WTC11 (cell line): ENCODE measurements at places on chromosomes 3 and 15.

GRCh38 chr15:89107984-89108383 is 19.7 kb downstream of the ABHD2 start:
- H3K4me1 ChIP-seq: peaks cover 57% of the 10 kb centered on the region
- DNase-seq: no peak
- no peaks in the 10 kb centered on the region for H3K27me3 ChIP-seq
- no peaks in the 10 kb centered on the region for H3K36me3 ChIP-seq

GRCh38 chr3:90136456-90137191 is 1029.2 kb downstream of the EPHA3 start:
- H3K4me1 ChIP-seq: peaks cover 3% of the 10 kb centered on the region; the same call in 1 of the 2 replicates
- no peaks in the 10 kb centered on the region for H3K27me3 ChIP-seq
- no peak overlapping the region for H3K27ac ChIP-seq
- no peak overlapping the region for H3K4me3 ChIP-seq

DNA sequence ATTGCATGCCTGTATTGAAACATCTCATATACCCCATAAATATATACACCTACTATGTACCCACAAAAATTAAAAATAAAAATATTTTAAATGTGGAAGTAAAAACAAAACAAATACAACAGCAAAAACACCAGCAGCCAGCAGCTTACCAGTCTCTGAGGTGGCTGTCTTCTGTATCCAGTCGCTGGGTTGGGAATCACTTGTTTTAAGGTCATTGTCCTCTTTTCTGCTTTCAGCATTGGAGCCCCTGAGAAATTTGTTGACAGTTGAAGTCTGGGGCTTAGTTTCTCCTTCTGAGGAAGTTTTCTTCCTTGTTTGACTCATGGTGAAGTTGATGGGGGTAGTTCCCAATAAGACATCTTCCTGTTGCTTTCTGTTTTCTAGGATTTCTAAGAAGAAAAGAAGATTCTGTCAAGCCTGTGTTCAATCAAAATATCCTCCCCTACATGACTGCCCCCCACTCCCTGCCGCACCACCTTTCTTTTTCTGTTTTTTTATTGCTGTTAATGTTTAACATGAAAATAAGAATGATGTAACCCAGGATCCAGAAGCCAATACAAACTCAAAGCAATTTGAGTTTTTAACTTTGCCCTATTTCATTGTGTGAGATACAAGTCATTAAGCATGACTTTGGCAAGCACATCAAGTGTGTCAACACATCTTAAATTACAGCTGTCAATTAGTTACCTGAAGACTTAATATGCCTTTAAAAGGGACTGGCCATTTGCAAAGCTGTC is at the start of gene LRRC31:
Gene LRRC31, minus strand, starts transcription at position 452 of the 737 bp plus-strand sequence. Its CDS starts 128 bp downstream, at position 324.
- H3K36me3 ChIP-seq: no peaks in the 10 kb centered on the region
- H3K4me1 ChIP-seq: peaks cover 12% of the 10 kb centered on the region
- no peaks in the 10 kb centered on the region for H3K27me3 ChIP-seq
- H3K27ac ChIP-seq: no peak within 1 kb of the TSS
- no peak within 1 kb of the TSS for H3K4me3 ChIP-seq

GRCh38 chr15:71333136-71333700 is 217.9 kb downstream of the THSD4 start:
- H3K27me3 ChIP-seq: no peaks in the 10 kb centered on the region
- H3K36me3 ChIP-seq: no peaks in the 10 kb centered on the region
- H3K4me1 ChIP-seq: peaks cover 46% of the 10 kb centered on the region

DNA sequence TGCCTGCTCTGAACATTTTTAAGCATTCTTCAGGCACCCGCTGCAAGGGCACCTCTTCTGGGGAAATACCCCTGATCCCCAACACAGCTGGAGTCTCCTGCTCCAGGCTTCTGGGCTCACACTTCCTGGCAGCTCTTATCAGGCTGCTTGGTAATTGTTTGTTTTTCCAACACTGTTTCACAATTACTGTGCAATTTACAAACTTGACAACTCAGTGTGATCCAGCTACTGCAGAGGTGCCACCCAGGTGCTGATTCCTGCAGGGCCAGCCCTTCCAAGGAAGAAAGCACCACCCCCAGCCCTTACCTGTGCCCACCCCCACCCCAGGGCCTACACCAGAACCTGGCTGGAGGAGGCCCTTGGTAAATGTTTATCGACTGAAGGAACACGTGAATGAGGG is 66.5 kb downstream of the MAGEF1 start:
- peaks cover 4% of the 10 kb centered on the region for H3K27me3 ChIP-seq
- peaks cover 32% of the 10 kb centered on the region for H3K4me1 ChIP-seq
- DNase-seq: no peak
- no peak overlapping the region for H3K27ac ChIP-seq
- H3K36me3 ChIP-seq: no peaks in the 10 kb centered on the region
- no peak overlapping the region for H3K4me3 ChIP-seq

DNA sequence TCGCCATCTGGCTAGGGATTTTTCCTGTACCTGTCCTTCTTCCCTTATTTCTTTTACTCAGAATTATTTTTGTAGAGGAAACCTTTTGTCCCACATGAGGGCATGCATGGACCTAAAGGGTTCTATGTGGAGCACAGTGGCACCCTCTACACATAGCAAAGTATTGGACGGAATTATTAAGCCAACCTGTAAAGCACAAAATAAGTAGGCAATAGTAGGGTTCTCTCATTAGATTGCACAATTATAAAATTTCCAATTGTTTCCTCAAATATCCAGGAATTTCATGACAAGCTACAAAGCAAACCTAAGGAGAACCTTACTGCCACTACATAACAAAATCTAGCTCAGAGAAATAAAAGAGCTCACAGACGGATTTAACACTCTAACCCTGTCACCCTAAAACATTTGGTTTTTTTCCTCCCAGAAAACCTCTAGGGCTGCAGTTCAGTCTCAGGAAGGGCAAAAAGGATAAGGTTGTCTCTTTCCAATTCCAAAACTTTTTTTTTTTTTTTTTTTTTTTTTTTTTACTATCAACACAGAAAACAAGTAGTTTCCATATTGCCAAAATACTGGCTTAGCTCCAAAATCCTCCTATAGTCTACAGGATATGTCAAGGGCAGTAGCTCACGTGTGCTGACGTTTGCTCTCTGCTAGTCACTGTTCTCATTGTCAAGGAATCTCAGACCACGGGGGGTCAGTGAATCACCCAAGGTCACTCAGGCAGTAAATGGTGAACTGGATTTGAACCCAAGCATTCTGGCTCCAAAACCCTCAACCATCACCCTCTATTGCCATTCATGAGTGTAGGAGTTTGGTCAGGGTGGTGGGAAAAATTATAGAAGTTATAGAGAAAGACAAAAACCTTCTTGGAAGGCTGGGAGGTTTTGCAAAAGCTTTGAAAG is 52.3 kb downstream of the NCEH1 start:
- H3K4me3 ChIP-seq: no peak overlapping the region
- DNase-seq: peak; percentile 17
- 0 out of 2 replicates have a peak overlapping the region, but pooled peaks have one; percentile 28 for H3K27ac ChIP-seq

- no peaks in the 10 kb centered on the region for H3K36me3 ChIP-seq
- H3K4me3 ChIP-seq: no peak overlapping the region
- DNase-seq: no peak
- H3K27ac ChIP-seq: no peak overlapping the region
- peaks cover 43% of the 10 kb centered on the region for H3K4me1 ChIP-seq
Measured at GRCh38 chr3:194384156-194384555, 14.6 kb upstream of the LRRC15 start.

- no peaks in the 10 kb centered on the region for H3K36me3 ChIP-seq
- no peak for DNase-seq
- no peak overlapping the region for H3K27ac ChIP-seq
- peaks cover 44% of the 10 kb centered on the region for H3K4me1 ChIP-seq
- H3K4me3 ChIP-seq: no peak overlapping the region
- no peaks in the 10 kb centered on the region; the same call in 1 of the 2 replicates for H3K27me3 ChIP-seq
Measured at GRCh38 chr3:168548719-168549118, 453.0 kb upstream of the GOLIM4 start.
